ENCODE measurements at places on chromosomes 5 and 9.

DNA sequence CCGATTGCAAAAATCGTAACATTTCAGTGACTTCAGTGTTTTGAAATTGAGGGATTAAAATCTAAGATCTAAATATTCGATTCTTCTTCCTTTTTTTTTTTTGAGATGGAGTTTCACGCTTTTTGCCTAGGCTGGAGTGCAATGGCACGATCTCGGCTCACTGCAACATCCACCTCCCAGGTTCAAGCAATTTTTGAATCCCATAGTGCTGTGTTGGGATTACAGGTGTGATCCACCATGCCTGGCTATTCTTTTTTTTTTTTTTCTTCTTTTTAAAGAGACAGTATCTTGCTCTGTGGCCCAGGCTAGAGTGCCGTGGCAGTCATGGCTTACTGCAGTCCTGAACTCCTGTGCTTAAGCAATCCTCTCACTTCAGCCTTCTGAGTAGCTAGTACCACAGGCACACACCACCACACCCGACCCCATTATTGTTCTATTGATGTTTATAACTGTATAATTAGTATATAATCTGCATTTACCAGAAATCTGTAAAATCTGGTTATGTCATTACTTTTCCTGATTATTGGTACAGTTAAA lies 42.7 kb downstream of the NSD1 start:
- no peak for DNase-seq

DNA sequence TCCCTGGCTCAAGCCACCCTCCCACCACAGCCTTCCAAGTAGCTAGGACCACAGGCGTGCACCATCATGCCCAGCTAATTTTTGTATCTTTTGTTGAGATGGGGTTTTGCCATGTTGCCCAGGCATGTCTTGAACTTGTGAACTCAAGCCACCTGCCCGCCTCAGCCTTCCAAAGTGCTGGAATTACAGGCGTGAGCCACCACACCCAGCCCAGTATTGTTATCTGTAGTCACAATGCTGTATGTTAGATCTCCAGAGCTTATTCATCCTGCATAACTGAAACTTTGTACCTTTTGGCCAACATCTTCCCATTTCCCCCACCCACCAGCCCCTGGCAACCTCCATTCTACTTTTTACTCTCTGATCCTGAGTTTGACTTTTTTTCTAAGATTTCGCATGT lies 37.5 kb downstream of the CREBRF start:
- no peak for DNase-seq

- no peak for DNase-seq
These were observed 4.7 kb upstream of the COL27A1 start for GRCh38 chr9:114150608-114151007.

DNA sequence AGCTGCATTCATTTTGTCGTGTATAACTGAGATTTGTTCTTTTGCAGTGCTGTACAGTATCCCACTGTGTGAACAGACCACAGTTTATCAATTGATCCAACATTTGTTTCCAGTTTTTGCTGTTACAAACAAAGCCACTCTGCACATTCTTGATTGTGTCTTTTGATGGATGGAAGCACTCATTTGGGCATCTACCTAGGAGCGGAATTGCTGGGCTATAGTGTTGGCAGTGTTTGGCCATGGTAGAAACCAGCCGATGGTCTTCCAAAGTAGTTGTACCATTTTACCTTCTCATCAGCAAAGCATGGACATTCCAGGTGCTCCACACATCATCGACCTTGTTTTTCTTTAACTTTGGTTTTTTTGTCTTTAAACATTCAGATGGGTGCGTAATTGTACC lies 77.7 kb downstream of the PSMB7 start:
- no peak for DNase-seq

GRCh38 chr5:36590513-36591286 lies 15.7 kb upstream of the SLC1A3 start:
- DNase-seq: no peak

DNA sequence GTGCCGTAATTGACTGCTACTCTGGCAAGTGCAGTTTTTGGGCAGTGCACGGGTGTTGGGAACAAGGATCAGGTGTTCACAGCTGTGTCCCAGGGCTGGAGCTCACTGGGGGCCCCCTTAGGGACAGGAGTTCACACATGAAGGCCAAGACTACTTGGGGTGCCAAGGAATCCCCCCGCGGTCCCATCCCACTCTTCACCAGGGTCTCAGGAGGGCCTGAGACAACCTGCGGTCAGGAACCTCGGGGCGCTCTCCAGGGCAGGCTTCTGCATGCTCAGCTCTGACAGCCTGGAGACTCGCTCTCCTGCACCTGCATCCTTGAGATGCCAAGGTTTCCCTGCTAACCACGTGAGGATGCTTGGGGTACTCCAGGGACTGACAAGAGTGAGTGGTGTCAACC lies 2.3 kb upstream of the MAN1B1 start:
- no peak for DNase-seq

DNA sequence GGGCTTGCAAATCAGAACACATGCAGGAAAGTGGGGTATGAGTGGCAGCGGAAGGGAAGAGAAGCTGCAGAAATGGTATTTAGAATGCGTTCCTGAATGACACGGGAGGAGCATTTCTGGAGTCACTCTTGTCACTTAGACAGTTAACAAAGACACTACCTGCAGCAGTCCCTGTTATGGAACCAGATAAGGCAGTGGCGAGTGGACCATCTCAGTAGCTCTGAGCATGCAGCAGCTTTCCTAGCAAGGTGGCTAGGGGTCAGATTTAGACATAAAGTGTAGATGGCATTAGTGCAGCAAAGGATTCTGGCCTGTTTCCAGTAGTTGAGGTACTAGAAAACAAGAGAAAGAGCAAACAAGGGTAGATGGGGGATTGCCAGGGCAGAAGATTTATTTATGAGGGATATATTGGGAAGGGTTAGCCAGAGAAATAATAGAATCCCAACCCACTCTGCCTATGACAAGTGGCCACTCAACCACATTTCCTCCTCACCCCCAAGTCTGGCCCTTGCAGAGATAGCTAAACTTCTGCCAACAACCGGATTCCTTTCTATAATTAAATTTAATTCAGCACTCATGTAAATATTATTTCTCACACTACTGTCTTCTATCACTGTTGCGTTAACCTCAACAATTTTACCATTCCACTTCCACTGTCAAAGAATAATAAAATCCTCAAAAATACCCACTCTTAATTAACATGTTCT lies 201.6 kb downstream of the DCP2 start:
- DNase-seq: no peak

DNA sequence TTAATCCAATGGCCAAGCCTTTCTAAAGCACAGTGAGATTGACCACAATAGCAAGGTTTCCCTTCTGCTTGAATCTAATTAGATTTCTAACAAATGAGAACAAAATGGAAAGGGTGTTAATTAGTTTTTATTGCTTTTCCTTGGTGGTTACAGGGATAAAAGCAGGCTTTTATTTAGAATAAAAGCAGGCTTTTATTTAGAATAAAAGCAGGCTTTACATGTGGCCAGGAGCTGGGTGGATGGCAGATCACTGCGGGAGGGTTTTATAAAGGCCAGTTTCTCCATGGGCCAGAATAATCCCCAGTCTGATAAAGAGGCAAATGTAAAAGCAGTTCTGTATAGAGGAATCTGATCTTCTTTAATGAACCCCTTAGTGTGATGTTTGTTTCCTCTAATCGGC lies 470.2 kb downstream of the TMEM232 start:
- no peak for DNase-seq

GRCh38 chr5:52727020-52727419 lies 60.7 kb upstream of the ITGA1 start:
- no peak for DNase-seq

GRCh38 chr9:967436-967835 lies 9.0 kb upstream of the DMRT3 start:
- DNase-seq: no peak

DNA sequence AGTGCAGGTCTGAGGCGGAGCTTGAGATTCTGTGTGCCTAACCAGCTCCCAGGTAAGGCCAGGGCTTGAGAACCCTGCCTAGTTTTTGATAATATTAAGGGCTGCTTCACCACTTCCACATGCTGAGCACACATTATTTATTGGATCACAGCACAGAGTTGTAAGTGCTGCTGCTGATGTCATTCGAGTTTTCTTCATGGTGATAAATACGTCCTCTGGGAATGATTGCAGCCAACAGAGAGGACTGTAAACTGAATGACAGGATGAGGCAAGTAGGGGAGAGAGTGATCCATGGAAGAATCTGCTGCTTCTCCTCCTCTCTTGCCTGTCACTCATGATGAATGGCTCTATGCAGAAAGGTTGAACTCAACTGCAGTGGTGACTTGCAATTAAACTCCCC lies 77.9 kb upstream of the VPS13A start:
- no peak for DNase-seq

DNA sequence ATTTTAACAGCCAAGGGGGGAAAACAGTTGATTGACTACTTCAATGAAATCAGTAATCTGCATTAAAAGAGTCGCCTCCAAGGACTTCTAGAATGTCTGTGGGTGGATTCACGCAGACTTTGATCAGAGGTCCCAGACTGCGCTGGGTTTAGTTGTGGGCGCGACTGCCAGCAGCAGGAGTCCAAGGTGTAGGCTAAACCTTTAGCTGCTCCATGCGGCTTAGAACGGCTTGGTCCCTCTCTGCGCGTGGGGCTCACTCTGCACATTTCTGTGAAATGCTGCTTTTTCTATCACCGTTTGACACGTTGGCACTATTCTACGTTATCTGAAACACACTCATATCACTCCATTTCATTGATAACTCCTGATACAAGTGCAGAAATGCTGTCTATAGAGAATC lies 48.6 kb upstream of the IRX2 start:
- DNase-seq: no peak
